Natural killer cell treated with Interleukin-12 subunit alpha and Interleukin-12 subunit beta and Interleukin-15 and Interleukin-18, amount 100 ng/mL, for 72 hours (primary cell): ENCODE measurements at places on chromosomes 4 and X. TPM values are rescaled to one million over a fixed set of nuclear protein-coding genes. Genes with fewer than 3 reads are reported as not detected.

NXF2 gene
- total RNA-seq = not detected

DNA sequence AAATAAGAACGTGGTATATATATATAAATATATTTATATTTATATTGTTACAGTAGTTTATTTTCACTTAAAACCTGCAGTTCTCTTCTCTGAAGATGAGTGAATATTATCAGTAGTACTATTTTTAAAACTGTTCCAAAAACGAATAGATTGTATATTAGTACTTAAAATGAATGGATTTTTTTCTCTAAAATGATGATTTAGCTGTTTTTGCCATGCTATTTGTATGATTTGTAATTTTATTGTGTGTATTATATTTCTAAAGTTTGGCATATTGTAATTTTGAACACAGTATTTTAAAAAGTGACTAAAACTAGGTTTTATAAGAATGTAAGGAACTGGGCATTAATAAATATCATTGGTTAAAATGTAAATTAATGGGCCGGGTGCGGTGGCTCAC is 22.0 kb downstream of the TRAPPC11 start:
- no peaks in the 10 kb centered on the region for H3K27me3 ChIP-seq
- no peak overlapping the region for H3K27ac ChIP-seq
- no peak for DNase-seq
- H3K36me3 ChIP-seq = no peaks in the 10 kb centered on the region

GRCh38 chr4:55763996-55764395 is 55.6 kb upstream of the EXOC1L start:
- no peak overlapping the region for H3K27ac ChIP-seq
- no peak for DNase-seq
- H3K4me3 ChIP-seq = no peak overlapping the region
- no peaks in the 10 kb centered on the region for H3K4me1 ChIP-seq
- H3K27me3 ChIP-seq = peaks cover 6% of the 10 kb centered on the region

DNA sequence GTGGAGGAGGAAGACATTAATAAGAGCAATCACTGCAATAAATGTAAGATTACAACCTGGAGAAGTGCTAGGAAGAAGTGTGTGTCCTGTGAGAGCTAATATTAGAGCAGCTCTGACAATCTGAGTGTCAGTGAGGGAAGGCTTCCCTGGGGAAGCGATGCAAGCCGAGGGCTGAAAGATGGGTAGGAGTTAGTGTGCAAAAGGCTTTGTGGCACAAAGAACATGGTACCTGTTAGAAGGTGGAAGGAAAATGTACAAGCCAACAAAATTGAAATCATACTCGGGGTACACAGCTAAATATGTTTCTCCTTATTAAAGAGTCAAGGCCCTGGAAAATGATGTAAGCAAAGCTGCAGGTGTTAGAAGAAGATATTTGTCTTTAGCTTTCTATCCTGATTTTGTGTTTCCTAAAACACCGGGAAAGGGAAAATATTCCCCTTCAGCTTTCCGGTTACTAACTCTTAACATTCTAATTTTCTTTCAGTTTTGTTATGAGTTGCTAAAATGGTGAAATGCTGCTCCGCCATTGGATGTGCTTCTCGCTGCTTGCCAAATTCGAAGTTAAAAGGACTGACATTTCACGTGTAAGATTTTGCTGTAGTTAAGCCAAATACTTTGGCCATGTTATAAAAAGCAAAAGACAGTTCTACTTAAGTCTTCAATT is 808 bp downstream of the THAP6 start:
- H3K4me3 ChIP-seq = no peak overlapping the region
- DNase-seq = no peak
- peaks cover 27% of the 10 kb centered on the region for H3K36me3 ChIP-seq
- H3K27me3 ChIP-seq = no peaks in the 10 kb centered on the region
- H3K27ac ChIP-seq = no peak overlapping the region
- H3K4me1 ChIP-seq = peaks cover 25% of the 10 kb centered on the region
